ENCODE measurements at places on chromosomes 16 and 17.

DNA sequence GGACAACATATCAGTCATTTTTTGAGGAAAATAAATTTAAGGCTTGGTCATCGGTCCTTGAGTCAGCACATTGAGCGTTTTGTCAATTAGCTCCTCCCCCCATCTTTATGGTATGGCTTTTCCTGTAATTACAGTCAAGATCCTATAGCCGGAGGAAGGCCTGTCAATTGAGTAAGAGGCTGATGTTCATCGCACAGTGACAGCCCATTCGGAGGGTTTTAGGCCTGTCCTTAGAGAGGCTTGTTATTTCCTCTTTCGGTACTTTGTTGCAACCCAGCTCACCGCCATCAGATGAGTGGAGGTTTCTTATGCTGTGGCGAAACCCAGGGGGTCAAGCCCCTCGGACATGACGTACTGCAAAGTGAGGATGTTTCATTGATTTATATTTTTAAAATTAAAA lies 395.2 kb downstream of the WWOX start:
- no peak for DNase-seq

- DNase-seq, result no peak
Measured at GRCh38 chr17:3658784-3659449, 9.5 kb downstream of the TAX1BP3 start.

DNA sequence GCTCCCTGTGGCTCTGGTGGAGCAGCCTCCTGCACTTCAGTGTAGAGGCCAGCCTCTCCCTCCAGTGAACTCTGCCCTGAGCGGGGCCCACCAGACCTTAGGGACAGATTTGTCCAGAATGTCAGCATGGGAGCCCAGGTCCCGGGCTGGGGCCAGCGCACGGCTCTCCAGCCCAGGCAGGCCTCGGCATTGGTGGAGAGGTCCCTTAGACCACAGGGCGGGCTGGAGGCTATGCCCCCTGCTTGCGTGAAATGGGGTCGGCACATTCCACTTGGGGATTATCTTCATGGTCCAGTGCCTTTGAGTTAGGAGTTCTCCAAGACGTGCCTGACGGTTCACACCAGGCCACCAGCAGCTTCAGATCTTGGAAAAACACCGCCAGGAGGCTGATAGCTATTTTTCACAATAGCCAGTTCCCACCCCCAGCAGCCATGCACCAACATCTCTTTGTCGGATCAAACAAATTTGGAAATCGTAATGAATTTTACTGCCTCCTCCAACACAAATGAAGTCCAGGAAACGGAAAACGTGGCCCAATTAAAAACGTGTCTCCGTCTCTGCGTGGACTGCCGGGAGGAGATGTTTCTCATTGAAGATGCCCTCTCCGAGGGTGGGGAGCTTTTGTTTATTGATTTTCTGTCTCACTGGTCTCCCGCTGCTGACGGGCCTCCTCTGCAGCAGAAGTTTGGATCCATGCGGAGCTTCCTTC lies 110.0 kb upstream of the CIBAR2 start:
- DNase-seq, result no peak

DNA sequence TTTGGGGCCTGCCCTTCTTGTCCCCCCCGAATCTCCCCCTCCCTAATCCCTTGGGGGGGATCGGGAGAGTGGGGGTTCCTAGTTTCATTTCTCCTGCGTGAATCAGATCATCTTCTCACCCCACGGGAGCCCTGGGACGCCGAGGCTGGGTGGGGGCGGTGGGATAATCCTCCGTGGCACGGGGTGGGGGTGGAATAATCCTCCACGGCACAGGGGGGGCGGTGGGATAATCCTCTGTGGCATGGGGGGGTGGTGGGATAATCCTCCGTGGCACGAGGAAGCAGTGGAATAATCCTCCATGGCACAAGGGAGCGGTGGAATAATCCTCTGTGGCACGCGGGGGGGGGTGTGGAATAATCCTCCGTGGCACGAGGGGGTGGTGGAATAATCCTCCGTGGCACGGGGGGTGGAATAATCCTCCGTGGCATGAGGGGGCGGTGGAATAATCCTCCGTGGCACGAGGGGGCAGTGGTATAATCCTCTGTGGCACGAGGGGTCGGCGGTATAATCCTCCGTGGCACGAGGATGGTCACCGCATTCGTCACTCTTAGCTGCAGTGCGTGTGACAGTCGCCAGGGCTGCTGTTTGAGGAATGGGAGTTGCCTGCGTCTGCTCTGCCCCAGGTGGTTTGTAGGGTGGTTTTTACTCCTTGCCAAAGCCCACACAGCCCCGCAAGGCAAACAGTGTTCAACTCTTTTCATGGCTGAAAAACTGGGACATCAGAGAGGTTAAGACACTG lies 156.9 kb downstream of the LAT start:
- DNase-seq, result no peak

DNA sequence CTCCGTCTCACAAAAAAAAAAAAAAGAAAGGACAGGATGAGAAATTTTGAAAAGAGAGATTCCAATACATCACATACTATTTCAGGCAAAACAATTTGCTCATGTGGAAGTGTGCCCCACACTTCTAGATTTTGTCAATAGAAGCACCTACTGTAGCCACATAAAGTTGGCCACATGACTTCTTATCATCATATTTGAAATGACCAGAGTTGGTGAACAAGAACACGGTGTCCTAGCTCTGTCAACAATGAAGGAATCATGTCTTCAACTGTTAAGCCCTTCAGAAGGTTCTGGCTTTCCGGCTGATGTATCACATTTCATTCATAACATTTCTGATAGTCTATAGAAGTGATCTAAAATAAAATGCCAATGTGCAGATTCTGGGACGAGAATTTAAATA lies 534.5 kb downstream of the TMEM114 start:
- DNase-seq, result no peak

DNA sequence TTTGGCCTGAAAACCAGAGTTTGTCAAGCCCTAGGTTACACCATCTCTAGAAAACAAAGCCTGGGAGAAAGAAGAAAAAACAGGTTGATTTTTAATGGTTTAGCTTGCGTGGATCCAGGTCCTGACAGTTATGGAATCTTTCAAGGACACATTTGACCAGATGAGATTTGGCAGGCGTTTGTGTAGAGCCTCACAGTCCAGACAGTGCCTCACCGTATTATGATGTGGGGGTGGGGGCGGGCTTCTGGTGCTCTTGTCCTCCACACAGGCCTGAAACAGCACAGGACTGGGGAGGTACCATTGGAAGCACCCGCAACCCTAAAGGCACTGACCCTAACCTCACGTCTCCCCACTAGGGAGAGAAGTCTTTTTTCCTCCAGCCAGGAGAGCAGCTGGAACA lies 19.6 kb downstream of the MVP start:
- no peak for DNase-seq

GRCh38 chr17:79789943-79790804 lies 6.7 kb downstream of the CBX8 start:
- peak; percentile 69 for DNase-seq

- DNase-seq, result peak; percentile 49
Measured at GRCh38 chr16:14489460-14489859, 140.6 kb downstream of the PARN start.

- no peak for DNase-seq
Measured at GRCh38 chr16:28166394-28167208, 45.2 kb downstream of the XPO6 start.

- DNase-seq, result no peak
Measured at GRCh38 chr16:85357924-85358505, 245.7 kb upstream of the CIBAR2 start.

DNA sequence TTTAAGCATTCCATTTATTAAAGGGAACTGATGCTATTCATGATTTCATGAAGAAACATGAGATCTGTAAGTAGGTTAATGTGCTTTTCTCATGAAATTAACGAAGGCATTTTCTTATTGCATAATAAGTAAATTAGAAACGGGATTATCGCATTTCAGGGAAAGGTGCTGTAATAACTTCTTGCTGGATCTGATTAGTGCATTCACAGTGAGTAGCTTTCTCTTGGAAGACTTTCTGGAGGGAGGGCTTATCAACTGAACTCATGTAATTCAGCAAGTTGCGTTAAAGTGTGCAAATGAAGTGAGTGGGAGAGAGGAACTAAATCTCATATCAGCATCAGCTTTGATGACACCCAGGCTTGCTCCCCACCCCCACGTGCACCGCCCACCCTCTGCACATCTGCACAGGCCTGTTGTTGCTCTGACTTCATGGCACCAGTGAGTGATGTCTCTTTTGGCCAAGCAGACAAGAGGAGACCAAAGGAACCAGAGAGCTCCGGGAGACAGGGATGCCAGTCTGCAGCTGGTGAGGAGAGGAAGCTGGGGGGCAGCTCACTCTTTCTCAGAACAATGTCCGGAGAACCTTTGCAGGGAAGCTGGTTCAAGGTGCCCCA lies 26.3 kb upstream of the GAS7 start:
- DNase-seq, result no peak

- DNase-seq, result no peak
Measured at GRCh38 chr17:51725185-51725584, 433.3 kb downstream of the CA10 start.

DNA sequence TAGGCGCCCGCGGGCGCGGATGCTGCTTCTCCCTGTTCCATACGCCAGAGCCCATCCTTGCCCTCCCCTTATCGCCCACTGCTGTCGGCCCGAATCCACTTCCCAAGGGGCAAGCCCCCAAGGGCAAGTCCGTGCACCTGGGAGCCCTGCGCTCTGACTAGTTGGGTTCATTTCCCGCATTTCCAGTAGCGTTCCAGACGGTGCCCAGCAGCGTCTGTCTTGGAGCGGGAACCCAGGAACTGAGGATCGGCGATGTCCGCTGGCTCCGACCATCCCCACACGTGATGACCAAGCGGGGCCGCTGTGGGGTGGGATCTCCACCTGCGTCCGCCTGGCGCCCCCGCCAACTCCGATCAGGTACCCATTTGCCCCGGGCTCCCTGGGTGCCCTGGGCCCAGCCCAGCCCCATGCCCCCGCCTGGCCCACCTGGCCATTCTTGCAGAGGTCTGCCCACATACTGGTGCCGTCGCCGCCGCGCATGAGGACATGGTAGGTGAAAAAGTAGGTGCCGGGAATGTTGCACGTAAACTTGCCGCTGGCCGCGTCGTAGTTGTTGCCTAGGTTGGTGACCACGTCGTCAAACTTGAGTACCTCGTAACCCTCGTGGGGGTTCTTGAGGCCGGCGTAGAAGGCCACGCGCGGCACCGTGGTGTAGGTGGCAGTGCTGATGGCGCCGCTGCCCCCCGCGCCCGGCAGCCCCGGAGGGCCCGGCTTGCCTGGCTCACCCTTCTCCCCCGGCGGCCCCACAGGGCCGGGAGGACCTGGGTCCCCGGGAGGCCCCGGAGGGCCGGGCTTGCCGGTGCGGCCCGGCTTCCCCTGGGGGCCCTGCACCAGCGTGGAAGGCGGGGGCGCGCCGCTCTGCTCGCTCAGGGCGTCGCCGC lies 837 bp downstream of the C1QL1 start:
- no peak for DNase-seq

DNA sequence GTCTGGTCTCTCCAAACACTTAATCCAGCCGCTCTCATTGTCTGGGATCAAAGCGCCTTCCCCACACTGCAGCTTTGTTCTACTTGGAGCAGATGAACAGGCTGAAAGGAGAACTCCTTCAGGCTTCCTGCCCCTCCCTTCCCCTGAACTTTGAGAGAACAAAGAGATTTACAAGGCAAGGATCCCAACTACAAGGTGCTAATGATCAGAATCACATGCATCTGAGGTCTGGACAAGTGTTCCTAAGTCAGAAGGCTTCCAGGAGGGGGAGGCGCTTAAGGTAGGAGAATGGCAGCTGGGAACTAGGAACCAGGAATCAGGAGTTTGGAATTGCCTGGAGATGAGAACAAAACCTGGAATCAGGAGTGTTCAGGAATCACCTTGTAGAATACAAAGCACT lies 606.3 kb upstream of the CDH11 start:
- DNase-seq, result no peak

GRCh38 chr16:54233615-54234014 lies 53.0 kb downstream of the IRX3 start:
- no peak for DNase-seq

DNA sequence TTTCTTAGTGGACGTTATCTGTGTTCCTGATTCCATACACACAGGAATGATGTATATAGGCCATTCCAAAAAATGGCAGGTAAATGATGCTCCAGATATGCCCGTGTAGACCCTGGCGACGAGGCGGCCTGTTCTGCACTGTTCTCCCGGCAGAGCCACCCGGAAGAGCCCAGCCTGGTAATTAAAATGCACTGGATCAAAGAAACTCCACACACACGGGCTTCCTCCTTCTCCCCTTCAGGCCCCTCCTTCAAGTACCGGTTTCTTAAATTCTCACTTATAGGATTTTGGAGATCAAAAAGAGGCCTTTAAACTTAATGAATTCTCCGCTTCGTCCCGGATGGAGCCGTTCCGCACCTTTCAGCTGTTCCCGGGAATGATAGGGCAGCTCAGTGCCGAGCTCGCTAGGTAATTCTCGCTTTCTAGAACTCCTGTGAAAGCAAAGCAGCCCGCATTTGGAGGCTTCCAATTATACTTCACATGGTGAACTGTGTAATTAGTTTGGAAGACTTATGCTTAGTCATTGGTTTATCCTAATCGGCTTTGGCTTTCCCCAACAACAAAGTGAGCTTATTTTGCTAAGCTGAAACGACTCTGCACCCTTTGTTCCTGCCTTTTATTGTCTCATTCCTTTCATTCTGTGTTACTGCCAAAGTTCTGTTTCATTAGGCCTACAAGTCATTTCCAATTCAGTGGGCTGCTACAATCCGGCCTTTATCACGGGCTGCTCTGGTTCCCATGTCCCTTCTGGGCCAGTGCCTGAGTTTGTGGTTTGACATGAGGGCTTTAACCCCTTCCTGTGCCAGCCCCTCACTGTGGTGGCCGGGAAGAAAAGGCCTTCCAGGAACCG lies 150.0 kb downstream of the MSI2 start:
- peak; percentile 7 for DNase-seq

GRCh38 chr16:69482410-69482991 lies 58.1 kb downstream of the CYB5B start:
- no peak for DNase-seq

DNA sequence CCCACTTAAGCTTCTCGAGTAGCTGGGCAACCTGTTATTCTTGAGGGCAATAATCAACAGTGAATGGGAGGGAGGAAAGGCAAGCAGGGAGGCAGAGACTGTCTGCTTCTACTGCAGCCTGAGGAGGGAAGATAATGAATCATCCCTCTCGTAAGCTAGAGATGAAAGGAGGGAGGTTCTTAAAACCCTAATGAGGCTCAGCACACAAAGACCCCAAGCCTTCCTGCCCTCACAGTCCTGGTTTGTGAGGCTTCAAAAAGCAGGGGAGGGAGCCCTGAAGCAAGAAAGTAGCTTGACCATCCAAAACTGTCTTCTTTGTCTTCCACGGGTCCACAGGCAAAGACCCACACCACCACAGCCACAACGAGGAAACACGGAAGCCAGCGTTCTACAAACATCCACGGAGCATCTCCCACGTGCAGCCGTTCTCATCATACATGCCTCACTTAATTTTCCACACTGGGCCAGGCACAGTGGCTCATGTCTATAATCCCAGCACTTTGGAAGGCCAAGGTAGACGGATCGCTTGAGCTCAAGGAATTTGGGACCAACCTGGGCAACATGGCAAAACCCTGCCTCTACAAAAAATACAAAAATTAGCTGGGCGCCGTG lies 1.8 kb downstream of the PIK3R5 start:
- no peak for DNase-seq

- DNase-seq, result peak; percentile 51
Measured at GRCh38 chr17:45270828-45271418, 9.0 kb upstream of the SPATA32 start.
